HT-29 (cell line): ENCODE measurements at places on chromosomes 7 and 10. TPM values are rescaled to one million over a fixed set of nuclear protein-coding genes. Genes with fewer than 3 reads are reported as not detected.

DNA sequence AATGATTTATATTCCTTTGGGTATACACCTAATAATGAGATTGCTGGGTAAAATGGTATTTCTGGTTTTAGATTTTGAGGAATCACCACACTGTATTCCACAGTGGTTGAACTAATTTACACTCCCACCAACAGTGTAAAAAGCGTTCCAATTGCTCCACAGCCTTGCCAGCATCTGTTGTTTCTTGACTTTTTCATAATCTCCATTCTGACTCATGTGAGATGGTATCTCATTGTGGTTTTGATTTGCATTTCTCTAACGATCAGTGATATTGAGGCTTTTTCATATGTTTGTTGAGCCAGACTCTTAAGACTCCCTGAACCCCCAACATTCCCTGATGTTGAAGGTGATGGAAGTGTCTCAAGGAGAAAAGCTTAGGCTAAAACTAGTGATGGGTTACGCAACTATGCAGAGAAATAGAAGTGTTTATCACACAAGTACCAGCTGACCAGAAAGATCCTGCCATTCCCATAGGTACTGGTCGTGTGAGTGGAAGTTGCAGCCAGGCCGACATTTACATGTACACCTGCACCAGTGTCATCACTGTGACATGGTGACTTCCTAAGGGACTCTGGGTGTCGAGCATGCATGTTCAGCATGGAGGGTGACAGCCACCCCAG is 711.2 kb upstream of the NRP1 start:
- DNase-seq = peak; percentile 3

DNA sequence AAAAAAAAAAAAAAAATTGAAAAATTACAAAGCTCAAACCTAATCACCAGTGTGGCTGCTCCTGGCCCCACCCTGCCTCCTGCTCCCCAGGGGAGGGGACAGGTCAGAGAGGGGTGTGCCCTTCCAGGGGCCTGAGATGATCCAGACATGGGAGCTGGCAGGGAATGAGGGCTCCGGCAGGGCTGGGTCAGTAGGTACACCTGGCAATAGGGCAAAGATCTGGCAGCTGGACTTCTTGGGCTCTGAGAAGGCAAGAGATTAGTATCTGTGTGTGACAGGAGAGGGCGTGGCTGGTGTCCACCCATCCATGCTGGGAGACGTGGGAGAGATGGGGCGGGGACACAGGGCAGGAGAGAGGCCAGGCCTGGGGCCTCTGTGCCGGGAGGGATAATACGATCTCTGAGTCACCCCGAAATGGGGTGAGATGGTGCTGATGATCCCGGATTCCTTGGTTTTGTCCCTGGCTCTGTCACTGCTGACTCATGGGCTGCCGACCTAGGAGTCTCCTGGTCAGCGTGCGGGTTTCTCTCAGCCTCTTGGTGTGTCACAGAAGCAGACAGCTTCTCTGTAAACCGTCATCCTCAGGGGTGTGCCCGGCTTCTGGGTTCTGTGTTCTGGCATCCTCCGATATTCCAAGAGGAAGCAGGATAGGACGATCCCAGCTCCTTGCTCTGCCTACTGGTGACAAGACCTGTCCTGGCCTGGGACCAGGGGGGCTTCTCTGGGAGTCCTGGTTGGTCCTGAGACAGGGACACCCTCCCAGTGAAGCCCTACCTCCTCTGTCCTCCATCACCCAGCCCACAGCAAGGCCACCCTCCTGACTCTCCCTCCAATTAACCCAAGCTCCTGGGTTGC is 8.2 kb upstream of the CLDN4 start:
- DNase-seq = peak; percentile 96

DNA sequence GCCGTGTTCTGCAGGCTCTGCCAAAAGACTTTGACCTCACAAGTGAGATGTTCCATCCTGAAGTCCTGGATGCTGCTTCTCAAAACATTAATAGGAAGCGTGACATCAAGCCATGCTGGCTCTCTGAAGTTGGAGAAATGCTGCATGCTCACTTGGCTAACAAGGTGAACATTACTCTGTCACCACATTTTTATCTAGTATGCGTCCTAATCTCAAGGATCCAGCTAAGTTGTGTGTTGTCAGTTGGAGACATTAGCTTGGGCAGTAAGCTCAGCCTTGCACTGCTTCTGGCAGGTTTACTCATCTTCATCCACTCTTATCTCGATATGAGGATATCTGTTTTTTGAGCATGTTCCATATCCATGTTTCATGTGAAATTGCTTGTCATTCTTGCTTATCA is 165.2 kb downstream of the SDK1 start:
- no peak for DNase-seq

DNA sequence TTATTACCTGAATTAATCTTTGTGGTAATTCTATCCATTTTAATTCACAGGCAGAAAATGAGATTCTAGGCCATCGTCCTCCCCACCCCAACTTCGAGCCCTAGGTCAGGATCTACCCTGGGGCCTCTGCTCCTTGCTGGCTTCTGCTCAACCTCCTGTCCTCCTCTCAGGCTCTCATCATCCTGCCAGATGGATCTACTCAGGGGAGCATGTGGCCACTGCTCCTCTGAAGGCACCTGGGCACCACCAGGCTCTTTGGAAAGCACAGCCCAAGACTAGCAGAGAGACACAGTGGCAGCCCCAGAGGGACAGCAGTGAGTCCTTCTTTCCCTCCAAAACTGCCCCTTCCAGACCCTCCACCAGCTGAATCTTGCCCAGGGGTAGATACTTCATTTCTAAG is 248.2 kb downstream of the TCERG1L start:
- no peak for DNase-seq

CACUL1 gene
- total RNA-seq = 34.2 and 36.5 TPM in 2 replicates

- DNase-seq = no peak
Measured at GRCh38 chr7:99733003-99733402, 2.0 kb downstream of the CYP3A7 start.

DNA sequence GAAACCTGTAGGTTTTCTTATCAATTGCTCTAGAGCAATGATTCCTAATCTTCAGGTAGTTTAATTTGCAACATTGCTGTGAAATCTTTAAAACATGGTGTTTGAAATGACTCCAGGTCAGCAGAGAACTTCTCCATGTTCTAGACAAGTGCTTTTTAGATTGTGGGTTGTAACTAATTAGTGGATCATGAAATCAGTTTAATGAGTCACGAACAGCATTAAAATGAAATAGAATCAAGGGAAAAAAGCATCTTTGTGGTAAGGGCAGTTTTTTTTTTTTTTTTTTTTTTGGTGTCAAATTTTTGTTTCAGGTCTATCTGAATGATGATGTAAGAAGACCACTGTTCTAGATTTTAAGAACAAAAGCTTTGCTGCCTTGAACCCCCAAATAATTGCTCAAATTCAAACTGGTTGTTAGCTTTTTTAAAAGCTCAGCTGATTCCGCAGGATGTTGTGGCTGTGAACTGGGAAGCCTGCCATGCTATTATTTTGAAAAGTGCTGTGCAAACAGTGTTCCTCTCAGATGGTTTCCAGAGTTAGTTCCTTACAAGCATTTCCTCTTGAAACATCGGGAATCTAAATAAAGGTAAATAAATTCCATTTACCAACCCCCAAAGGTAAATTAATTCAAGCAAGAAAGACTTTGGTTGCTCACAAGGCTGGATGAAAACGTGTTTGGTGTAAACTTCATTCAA is 13.1 kb upstream of the PDK4 start:
- peak; percentile 75 for DNase-seq

IFIT1B gene
- not detected in 2 replicates for total RNA-seq

- no peak for DNase-seq
Measured at GRCh38 chr7:1103009-1103788, 15.3 kb downstream of the GPER1 start.

SSC4D gene
- total RNA-seq = 2.2 and 2.9 TPM in 2 replicates

DNA sequence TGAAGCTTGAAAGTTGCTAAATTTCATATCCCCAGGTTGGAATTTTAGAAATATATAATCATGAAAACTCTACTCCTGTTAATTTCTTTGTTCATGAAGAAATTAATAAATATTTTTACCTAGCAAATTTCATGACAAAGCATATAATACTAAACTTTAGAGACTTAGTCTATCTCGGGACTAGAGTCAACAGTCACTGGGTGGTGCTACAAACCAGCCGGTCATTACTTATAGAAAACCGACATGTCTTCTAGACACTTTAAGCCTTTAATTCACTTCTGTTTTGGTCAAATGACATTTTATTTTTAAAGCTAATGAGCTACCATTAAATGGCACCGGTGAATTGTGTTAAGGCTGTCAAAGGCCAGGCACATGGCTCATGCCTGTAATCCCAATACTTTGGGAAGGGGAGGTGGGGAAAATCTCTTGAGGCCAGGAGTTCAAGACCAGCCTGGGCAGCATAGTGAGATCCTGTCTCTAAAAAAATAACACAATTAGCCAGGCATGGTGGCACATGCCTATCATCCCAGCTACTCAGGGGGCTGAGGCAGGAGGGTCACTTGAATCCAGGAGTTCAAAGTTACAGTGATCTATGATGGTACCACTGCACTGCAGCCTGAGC is 270.1 kb downstream of the CACNA2D1 start:
- DNase-seq = no peak

EN2 gene
- total RNA-seq = not detected in 2 replicates

GALNT17 gene
- total RNA-seq = not detected in 2 replicates

- no peak for DNase-seq
Measured at GRCh38 chr7:46909601-46910051, 672.3 kb downstream of the TNS3 start.

- DNase-seq = no peak
Measured at GRCh38 chr7:42469341-42469740, 232.3 kb upstream of the GLI3 start.

- DNase-seq = no peak
Measured at GRCh38 chr10:77007834-77008233, 629.8 kb downstream of the KCNMA1 start.

GRCh38 chr7:152615031-152615741 is 60.8 kb downstream of the XRCC2 start:
- no peak for DNase-seq

DNA sequence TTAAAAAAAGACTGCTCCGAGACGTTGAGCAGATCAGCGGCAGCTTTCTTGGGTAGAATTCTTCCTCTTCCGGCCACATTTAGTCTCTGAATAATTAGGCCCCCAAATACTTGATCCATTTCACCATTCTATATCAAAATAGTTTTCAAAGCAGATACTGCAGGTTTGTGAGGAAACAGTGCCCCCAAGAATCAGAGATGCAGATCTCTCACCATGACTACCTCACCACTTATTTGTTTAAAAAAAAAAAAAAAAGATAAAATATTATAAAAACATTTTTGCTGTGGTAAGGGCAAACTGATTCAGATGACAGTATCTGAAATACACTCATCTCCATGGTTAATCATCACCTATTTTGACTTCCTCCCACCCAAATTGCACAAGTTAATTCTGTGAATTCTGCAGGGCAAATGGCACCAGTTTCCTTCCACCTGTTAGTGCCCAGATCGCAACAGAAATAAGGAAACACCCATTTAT is 210.4 kb downstream of the FAM107B start:
- DNase-seq = no peak

GRCh38 chr10:1153251-1153763 is 97.1 kb downstream of the WDR37 start:
- DNase-seq = no peak

DNA sequence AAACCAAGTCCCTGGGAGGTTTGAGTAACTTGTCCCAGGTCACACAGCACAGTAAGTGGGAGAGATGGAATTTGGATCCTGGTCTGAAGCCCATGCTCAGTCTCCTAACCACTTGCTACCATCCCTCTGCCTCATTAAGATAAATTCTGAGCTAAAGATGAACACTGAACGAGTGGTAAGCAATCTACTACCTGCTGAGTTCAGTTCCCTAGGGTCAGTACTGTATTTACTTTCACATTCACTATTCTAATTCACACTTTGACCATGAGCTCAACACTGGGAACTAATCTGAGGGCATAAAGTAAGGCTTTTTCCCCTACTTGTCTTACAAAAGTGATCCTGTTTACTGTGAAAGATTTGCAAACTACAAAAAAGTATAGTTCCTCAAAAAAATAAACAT is 2.4 kb downstream of the UROS start:
- no peak for DNase-seq

KCNMA1 gene
- total RNA-seq = 0.08 TPM in 1 of 2 replicates, not detected in the other

GRCh38 chr10:109875828-109876821 is 47.2 kb downstream of the XPNPEP1 start:
- DNase-seq = no peak

DNA sequence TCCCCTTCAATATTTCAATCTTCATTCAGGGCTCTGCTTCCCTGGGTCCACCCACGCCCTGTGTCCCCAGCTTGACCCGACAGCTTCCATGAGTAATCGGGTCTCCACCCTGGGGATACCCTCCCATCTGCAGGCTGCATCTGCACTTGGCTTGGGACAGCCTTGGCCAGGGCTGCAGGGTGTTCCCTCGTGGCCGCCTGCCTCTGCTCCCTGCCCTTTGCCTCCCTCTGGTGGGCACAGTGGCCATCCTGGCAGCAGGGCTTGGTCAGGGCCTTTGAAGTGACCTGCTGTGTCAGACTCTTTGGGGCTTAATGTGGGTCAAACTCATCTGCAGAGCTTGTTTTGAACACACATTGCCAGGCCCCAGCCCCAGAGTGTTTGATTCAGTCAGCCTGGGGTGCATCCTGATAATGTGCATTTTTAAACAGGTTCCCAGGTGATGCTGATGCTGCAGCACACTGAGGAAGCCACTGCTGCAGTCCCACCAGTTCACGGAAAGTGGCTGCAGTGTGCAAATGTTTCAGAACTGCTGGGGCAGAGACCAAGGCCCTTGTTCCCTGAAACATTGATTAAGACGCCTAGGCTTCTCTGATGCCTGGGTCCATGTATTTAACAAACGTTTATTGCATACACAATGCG is 80.7 kb upstream of the SEC61G start:
- peak; percentile 86 for DNase-seq

DNA sequence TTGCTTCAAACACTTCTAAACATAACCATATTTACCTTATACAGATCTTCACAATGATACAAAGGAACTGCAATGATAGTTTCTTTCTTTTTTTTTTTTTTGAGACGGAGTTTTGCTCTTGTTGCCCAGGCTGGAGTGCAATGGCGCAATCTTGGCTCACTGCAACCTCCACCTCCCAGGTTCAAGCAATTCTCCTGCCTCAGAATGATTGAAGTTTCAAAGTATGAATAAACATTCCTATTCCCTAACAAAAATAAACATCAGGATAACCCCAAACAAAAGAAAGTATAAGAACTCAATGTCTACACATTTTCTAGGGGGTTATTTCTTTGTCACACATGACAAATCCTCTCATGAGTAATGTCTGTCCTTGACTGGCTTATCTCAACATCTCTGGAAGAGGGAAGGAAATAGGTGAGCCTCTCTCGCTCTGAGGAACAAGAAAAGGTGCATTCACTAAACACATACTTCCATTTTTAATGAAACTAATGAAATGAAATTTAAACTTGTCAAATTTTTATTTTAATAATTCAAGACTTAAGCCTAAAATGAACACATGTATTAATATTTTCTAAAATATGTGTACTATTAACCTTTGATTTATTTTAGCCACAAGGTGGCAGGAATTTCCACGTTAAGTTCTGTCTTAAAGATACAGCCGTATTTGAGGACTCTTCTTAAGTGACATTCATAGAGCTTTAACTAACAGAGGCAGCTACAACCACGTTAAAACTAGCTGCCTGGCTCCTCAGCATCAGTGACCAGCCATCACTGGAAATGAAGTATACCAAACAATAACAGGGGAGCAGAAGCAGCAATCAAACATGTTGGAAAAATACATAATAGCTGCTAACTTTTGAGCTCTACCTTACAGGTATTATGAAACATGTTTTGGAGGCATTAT is 58.3 kb downstream of the MALSU1 start:
- peak; percentile 80 for DNase-seq

CNPY4 gene
- total RNA-seq = 2.7 and 5.5 TPM in 2 replicates

GRCh38 chr7:17722798-17723197 is 217.5 kb downstream of the SNX13 start:
- no peak for DNase-seq

KLLN gene
- 0.28 and 0.42 TPM in 2 replicates for total RNA-seq

- no peak for DNase-seq
Measured at GRCh38 chr7:128714701-128715495, 24.3 kb upstream of the CALU start.

BTBD16 gene
- 4.0 and 4.7 TPM in 2 replicates for total RNA-seq
